ENCODE measurements at places on chromosomes 6 and 20. TPM values are rescaled to one million over a fixed set of nuclear protein-coding genes. Genes with fewer than 3 reads are reported as not detected.
A peak's percentile ranks its signal among the peaks of the same experiment; 100 is the strongest.

Gene ANKRD66
- not detected for total RNA-seq

DNA sequence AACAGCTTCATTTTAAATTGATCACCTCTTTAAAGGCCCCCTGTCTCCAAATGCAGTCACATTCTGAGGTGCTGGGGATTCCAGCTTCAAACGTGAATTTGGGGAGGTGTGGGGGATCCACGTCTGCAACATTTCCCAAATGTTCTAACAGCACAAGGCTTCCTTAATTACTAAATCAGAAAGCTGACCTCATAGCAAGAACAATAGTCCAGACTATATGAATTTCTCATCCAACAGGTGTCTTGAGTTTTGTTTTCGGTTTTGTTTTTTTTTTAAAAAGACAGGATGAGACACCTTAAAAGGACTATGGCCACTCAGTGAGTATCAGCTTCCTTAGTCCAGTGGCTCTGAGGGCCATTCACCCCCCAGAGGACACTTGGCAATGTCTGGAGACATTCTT lies 11.5 kb downstream of the ATP9A start:
- DNase-seq: no peak

DNA sequence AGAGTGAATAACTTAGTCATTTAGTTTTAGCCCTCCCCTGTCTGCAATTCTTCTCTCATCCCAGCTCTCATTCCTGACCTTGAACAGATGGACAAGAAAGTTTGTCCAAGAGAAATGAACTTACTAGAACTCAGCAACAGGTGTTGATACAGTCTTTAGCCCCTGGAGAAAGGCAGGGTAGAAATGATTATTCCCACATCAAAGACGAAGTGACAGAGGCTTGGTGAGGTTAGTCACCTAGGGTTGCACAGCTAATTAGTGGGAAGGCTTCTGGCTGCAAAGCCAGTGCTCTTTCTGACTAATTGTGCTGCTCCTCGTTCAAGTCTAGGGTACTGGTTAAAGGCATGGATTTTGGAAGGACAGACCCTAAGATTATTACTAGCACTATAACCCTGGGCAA lies 4.5 kb downstream of the ZDHHC14 start:
- DNase-seq: peak; percentile 68

- DNase-seq: no peak
These were observed 110.7 kb downstream of the CHD6 start for GRCh38 chr20:41507436-41507835.

GRCh38 chr6:26033085-26033940 lies 53.9 kb upstream of the HFE start:
- peak; percentile 93 for DNase-seq

GRCh38 chr6:146240322-146240721 lies 211.5 kb downstream of the GRM1 start:
- DNase-seq: no peak

- no peak for DNase-seq
These were observed 158.8 kb downstream of the DST start for GRCh38 chr6:56483929-56484328.

DNA sequence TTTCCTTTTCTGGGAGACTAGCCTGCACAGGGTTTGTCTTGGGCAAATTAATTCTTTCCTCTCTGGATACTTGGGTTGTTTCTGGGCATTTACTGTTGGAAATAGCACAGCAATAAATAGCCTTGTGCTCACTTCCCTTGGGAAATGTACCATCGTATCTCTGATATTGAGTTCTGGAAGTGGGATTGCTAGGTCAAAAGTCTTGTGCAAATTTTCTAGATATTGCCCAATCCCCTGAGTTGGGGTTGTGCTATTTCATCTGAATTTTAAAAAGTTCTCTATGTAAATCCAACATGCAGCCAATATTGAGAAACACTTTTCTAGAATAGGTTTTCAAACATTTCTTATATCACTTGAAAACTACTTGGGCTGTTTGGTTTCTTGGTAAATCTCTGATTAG lies 64.0 kb upstream of the ELOVL5 start:
- no peak for DNase-seq

DNA sequence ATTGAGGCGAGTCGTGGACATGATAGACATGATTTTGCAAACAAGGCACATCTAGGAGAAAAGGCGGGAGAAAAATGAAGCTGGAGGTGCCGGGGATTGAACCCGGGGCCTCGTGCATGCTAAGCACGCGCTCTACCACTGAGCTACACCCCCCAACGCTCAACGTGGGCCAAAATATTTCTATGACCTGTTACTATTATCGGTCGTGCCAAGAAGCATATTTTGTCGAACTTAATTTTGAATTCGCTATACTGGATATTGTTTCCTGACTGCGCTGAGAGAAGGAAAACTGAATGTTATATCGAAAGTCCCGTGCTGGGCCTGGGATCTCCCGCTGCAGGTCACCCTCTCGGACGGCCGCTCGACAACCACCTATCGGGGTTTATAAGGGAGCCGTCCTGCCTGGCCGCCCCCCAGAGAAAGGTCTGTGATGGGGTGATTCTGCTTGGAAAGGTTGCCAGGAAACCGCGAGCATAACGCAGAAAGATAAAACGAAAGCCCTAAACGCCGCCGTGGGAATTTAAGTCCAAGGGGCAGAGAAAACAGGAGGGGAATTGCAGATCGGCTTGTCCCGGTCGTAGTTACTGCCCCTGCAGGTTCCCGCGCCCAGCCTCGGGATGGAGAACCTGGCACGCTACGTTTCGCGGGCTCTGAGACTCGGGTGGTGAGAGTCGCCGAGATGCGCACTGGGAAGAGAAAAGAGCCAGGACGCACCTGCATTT lies 60.0 kb downstream of the TRIM27 start:
- peak; percentile 96 for DNase-seq

Gene RAET1G
- total RNA-seq: not detected

Gene SNAI1
- 2.3 TPM for total RNA-seq

GRCh38 chr20:15039088-15039752 lies 701.8 kb upstream of the FLRT3 start:
- no peak for DNase-seq

- no peak for DNase-seq
These were observed 4.1 kb downstream of the PNPLA1 start for GRCh38 chr6:36273802-36274514.

Gene DNAH8
- total RNA-seq: not detected

DNA sequence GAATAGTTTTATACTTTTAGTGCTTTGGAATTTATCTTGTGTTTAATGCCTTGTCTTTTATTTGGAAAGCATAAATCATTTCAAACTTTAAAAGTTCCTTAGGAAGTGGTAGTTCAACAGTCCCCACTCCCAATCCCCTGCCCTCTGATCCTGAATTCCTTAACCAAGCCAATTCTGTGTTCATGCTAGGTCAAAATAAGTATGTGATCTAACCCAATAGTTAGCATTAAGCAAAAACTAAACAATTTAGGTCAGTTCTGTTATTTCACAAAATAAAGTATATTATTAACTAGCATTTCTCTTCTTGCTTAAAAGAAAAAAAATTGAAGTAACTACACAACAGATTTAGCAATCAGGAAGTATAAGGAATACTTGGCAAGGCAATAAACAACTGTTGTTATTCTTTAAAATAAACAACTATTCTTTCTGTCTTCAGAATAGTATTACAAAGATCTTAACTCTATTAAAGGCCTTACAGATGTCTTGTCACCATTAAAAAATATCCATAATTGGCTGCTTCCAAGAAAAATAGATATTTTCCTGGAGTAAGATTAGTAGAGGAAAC lies 37.0 kb downstream of the AKIRIN2 start:
- DNase-seq: no peak

Gene STMND1
- not detected for total RNA-seq

Gene IL20RA
- not detected for total RNA-seq

- DNase-seq: no peak
These were observed 87.8 kb downstream of the L3MBTL3 start for GRCh38 chr6:130105996-130106704.

DNA sequence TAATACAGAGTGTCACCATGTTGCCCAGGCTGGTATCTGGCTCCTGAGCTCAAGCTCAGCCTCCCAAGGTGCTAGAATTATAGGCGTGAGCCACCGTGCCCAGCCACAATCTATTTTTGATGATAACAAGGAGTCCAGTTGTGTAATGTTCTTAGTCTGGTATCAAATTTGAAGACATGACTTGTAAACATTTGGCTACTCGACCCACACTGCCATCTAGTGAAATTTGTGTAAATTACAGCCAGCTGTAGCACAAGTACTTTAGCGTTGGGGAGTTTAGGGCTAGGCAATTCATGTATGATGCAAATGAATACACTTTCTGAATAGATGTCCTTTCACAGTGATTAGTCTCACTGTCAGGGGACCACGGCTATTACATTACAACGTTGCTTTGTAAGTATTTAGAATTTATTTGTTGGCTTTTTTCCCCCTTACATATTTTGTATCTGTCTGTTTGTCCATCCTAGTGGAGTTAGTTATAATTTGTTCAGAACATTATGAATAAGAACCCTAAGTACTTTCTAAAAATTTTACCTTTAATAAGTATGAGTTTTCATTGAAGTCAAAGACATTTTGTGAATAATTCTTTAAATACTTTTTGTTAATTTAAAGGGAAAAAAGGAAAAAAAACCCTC lies 139.7 kb downstream of the PRDM13 start:
- DNase-seq: peak; percentile 86

- DNase-seq: peak; percentile 60
These were observed 1.7 kb downstream of the PDE7B start for GRCh38 chr6:135853227-135853626.

DNA sequence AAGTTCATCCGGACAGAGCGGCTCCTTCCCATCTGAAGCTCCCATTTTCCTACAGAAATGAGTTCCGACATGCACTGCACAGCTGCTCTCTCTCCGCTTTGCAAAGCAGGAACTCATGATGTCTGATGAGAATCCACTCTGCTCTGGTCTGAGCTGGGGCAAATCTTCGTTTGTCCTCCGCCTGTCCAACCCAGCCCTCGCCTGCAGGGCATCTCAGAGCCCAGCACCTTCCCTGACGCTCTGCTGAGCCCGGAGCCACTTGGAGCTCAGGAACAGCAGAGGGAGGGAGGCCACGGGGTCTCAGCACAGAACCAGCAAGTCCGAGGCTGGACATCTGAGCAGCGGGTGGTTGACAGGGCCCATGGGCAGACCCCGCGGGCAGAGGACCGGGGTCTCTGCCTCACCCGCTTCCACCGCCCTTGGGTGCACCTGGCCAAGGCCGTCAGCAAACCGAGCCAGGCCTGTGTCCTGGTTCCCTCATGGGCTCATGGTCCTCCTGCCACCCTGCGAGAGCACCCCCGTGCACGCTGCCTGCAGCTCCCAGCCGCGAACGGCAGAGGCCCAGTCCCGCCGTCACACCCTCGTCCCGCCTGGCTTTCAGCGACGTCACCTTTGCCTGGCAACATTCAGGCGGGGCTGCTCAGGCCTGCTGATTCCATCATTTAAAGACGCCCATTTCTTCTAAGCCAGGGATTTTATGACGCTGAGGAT lies 78.5 kb upstream of the BHLHE23 start:
- DNase-seq: no peak

DNA sequence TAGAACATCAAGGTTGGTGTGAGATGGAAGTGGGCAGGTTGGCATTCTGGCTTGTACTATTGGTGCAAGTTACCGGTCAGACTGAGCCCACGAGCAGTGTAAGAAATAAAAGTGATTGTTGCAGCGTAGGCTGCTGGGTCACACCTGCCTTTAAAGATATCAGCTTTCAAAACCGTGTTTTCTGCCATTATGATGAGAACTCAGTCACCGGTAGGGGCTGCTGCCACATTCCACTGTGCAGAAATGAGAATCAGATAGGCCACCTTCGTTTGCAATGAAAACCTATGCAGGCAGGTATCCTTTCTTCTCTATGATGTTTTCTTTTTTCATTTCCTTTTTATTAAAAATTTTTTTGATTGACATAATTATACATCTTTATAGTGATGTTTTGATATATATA lies 168.5 kb downstream of the MYLK4 start:
- peak; percentile 40 for DNase-seq

DNA sequence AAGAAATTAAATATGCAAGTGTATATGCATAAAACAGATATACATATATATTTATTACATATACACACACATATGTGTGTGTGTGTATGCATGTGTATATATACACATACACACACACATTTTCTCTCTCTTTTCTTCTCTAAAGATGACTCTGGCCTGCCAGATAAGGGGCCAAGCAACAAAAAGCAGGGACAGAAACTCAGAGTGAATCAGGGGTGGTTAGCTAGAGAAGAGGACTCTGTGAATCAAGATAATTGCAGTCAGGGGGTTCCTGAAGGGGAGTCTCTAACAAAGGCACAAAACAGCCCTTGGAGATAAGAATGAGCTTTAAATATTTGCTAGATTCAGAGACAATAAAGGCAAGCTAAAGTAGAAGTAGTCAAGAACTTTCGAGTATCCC lies 650.5 kb downstream of the UTRN start:
- DNase-seq: no peak

DNA sequence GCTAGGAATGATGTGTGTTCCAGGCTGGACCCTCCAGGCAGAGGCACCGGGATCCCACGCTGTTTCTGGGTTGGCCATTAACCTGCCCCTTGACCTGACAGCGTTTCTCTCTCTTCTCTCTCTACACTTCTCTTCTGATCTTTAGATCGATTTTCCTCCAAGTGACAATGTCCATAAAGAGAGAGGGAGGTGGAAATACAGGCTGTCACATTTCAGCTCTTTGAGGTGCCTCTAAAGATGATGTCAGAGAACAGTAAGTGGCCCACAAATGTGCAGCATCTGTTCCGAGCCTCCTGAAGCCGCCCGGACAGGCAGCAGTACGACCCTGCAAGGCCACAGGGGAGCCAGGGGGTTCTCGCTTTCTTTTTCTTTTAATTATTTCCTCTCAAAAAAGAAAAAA lies 2.5 kb upstream of the SLCO4A1 start:
- DNase-seq: no peak

Gene ITPA
- total RNA-seq: 103 TPM

Gene CLVS2
- not detected for total RNA-seq

DNA sequence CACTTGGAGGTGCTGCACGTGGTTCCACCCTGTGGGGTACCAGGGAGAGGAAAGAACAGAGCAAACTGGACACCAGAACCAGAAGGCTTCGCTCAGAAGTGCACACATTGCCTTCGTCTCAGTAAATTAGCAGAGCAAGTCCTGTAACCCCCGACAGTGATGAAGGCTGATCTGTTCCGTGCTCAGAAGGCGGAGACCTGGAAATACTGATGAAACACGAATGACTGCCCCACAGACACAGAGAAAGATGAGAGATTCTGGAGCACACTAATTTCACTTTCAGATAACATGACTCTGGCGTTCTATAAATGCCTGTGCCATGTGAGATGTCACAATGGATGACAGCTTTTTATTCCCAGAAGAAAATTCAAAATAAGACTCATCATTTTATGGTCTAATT lies 44.2 kb upstream of the CCR6 start:
- no peak for DNase-seq

- no peak for DNase-seq
These were observed 70.2 kb upstream of the TFB1M start for GRCh38 chr6:155384321-155384952.

GRCh38 chr6:3902871-3903648 lies 53.9 kb downstream of the FAM50B start:
- no peak for DNase-seq

Gene ZBTB9
- total RNA-seq: 14.2 TPM

DNA sequence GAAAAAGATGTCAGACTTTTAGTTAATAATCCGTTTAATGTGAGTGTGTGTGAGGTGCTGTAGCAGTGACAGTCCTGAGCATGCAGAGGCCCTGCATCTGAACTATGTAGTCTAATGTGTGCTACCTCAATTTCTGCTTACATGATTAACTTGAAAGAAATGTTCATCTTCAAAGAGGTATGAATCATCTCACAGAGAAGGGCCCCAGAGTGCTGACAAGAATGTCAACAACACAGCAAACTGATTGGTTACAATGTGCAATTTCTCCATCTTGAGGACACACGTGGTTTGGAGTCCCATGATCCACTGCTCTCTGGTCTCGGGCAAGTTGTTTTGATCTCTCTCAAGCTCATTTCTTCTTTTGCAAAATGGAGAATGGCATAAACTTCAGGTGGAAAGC lies 61.7 kb upstream of the EMILIN3 start:
- DNase-seq: peak; percentile 85

- DNase-seq: no peak
These were observed 178.0 kb downstream of the DTNBP1 start for GRCh38 chr6:15484821-15485220.

All from activated CD4-positive, alpha-beta T cell treated with anti-CD3 and anti-CD28 coated beads, Interleukin-2, amount 10 ng/mL, durations not matched to agents 24 days and 14 days (primary cell).